Bronchial epithelial cell (primary cell): ENCODE measurements at places on chromosomes 1 and 21. TPM values are rescaled to one million over a fixed set of nuclear protein-coding genes. Genes with fewer than 3 reads are reported as not detected.

CYYR1 gene
- total RNA-seq: 0.38 and 1.1 TPM in 2 replicates

ORC1 gene
- total RNA-seq: 0.26 TPM in 2 replicates

ZBTB37 gene
- total RNA-seq: 2.9 and 3.8 TPM in 2 replicates

GPR3 gene
- total RNA-seq: not detected in 2 replicates

FAM163A gene
- not detected in 2 replicates for total RNA-seq

C4BPA gene
- not detected in 2 replicates for total RNA-seq

KCNK2 gene
- total RNA-seq: 1.3 TPM in 1 of 2 replicates, not detected in the other

- DNase-seq: peak; percentile 63
These were observed 42.7 kb downstream of the SGIP1 start for GRCh38 chr1:66576645-66577044.

DNA sequence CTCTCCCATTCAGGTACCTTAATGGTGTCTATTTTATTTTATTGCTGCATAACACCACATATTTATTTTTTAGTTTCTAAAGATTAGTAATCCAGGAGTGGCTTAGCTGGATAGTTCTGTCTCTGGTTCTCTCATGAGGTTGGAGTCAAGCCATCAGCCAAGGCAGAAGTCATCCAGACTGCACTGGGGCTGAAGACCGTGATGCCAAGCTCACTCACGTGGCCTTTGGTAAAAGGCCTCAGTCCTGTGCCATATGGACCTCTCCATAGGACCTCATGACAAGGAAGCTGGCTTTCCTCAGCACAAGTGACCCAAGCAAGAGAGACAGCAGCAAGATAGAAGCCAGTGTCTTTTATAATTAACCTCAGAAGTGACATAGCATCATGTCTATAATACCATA lies 23.0 kb upstream of the DDR2 start:
- no peak for DNase-seq

DNA sequence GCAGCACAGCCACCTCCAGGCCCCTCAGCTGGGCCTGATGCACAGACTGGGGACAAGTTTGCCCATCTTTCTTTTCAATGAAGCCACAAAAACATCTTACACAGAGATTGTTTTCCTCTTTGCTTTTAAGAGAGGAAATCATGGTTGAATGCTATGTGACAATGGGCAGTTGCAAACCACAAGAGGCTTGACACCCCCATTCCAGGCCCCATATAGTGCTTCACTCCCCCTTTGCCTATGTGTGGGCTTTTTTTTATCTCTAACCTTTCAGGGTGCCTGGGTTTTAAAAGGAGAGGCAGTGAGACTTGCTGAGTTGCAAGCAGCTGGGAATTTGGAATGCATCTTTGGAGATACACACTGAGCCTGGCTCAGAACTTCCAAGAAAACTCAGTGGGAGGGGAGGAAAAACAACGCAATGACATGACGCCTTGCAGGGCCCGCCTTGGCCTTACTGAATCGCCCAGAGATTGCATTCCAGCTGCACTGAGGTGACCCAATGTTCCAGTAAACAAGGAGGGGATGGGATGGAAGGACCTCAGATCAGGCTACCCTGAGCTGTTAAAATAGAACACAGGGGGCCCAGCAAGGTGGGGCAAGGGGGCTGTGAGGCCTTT lies 145.2 kb upstream of the ZNF648 start:
- no peak for DNase-seq

- DNase-seq: no peak
These were observed 53.2 kb downstream of the NID1 start for GRCh38 chr1:236011641-236012040.

DNA sequence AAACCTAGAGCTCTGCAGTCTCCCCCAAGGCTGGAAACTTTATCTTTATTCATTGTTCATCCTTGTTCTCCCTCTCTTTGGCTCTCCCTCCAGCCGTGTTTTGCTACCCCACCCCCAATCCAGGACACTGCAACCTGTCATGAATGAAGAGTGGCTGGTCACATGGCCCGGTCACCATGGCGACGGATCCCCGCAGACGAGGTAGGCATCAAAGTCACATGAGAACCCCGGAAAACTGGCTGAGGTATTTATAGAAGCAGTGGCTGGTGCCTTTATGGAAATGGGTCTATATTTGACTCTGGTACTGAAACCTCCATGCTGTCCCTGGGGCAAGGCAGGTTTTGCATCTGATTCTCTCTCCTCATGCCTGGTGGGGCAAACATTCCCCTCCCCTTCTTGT lies 13.4 kb upstream of the SLC6A17 start:
- DNase-seq: no peak

DNA sequence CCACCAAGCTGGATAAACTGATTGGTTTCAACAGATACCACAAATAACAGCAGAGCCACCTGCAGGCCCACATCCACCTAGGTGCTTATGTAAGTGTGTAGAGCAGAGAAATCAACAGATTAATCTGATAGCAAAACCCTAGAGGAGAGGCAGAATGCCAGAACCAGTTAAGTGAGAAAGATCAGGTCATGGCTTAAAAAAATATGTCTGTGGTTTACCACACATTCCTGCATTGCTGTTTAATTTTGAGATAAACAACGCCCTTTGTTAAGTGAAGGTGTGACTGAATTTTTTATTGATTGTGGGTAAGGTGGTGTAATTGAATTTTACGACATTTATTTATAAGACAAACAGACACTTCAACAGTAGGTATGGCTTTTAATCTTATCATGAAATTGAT lies 21.2 kb downstream of the CRNN start:
- peak; percentile 92 for DNase-seq

- DNase-seq: peak; percentile 78
These were observed 965.2 kb downstream of the TTLL7 start for GRCh38 chr1:83033682-83034081.

GRCh38 chr1:180945151-180945550 lies 32.5 kb downstream of the KIAA1614 start:
- DNase-seq: no peak

DNA sequence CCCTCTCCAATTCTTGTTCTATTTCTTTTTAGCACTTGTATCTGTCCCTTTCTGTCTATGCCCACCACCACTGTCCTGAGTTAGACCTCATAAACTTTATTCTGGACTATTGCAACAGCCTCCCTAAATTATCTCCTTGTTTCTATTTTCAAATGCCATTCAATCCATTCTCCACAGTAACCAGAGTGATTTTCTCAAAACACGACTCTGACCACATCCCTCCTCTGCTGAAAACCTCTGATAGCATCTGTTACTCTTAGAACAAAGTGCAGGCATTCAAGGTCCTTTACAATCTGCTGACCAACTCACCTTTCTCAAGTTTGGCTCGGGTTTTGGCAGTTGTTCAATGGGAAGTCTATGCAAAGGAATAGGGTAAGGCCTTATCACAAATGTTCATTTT lies 22.8 kb upstream of the GPX7 start:
- no peak for DNase-seq

DNA sequence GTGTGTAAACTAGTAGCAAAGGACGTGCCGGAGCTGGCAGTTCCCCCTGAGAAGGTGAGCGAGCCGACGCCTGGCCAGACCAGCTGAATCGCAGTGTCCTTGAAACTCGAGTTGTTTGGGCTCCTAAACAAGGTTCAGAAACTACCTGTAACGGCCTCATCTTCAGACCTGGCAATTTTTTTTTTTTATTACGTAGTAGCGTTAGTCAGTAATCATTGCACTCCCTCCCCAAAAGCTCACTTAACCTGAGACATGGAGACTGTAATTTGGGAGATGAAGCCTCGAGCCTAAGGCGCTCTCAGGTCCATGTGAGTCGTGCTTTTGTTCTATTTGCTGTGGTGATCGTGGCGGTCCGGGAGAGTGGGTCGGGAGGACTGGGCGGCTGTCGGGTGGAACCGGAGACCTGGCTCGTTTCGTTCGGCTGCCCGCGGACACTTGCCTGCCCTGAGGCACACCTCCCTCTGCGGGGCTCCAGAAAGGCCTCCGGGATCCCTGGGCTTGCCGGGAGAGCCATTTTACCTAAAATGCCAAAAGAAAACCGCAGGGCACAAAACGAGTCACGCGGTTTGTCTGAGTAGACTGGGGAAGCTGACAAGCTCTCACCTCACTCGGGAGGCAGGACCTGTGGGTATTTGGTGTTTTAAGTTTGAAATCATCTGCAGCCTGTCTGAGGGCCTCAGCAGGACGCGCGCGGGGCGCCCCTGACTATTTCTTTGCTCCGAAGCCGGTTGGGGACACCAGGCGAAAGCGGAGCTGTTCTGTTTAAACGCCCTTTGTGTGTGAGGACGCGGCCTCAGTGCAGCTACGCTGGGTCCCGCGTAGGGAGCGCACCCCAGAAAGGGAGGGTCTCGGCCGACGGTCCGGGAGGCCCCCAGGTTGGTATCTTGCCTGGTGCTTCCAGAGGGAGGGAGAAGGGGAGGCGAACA lies 722 bp downstream of the LHX8 start:
- DNase-seq: no peak

DNA sequence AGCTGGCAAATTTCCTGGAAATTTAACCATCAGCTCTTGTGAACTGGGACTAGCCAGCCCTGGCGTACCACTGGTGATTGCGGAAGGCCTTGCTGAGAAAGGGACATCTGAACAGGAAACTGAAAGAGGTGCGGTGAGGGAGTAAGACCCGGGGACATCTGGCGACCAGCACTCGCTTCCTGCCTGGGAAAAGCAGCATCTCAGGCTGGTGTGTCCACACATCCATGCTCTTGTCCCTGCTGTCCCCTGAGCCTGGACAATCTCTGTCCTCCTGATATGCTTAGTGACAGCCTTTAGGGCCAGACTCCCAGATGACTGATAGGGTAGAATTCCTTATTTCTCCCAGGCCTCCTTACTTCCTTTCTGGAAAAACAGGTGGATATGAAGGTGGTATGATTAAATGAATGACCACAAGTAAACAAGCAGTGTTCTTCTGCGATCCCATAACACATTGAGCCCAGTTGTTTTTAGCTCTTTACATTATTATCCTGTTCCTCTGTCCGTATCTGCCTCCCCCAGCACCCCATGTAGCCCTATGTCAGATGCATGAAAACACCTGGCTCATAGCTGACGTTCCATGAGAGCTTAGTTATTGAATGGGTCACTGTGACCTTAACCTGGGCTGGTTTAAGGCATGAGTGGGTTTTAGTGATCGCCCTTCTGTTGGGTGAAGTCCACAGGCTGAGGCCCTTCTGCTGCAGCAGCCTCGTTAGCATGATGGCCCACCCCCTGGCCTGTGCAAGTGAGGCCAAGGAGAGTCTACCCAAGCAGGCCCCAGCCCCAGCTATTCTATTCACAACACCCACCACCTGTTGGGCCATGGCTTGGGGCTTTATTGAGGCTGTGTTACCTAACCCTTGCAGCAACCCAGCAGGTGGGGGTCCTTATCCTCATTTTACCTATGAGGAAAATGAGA lies 76.1 kb upstream of the GADD45A start:
- no peak for DNase-seq

DNA sequence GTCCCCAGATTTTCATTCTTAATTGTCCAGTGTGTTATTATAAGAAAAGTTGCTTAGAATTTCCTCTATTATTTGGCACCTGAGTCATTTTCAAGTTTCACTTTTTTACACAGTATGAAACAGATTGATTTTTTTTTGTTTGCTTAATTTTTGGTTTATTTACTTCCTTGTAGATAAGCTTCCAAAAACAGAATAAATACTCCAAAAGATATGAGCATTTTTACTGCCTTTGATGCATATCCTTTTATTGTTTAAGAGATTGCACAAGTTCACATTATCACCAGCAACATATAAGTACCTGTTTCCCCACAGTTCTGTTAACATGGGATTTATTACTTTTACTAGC lies 36.3 kb upstream of the AHCYL1 start:
- no peak for DNase-seq

GRCh38 chr1:43049481-43049880 lies 90.8 kb upstream of the SLC2A1 start:
- DNase-seq: peak; percentile 59

DNA sequence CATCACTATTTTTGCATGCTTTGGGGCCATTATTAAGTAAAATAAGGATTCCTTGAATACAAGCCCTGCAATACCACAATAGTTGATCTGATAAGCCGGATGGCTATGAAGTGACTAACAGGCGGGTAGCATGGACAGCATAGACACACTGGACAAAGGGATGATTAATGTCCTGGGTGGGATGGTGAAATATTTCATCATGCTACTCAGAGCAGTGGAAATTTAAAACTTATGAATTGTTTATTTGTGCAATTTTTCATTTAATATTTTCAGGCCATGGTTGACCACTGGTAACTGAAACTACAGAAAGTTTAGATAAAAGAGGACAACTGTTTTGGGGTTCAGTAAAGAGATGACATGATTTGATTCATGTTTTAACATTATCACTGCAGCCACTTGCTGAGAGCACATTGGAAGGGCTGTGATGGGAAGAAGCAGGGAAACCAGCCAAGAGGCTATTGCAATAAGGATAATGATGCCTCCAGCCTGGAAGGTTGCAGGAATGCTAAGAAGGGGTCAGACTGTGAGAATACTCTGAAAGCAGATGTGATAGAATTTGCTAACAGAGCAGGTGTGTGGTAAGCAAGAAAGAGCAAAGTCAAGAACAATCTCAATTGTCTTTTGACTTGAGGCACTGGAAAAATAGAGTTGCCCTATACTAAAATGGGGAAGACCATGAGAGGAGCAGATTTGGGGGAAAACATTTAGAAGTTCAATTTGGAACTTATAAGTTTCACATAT lies 62.5 kb upstream of the TNFSF4 start:
- DNase-seq: peak; percentile 86

DNA sequence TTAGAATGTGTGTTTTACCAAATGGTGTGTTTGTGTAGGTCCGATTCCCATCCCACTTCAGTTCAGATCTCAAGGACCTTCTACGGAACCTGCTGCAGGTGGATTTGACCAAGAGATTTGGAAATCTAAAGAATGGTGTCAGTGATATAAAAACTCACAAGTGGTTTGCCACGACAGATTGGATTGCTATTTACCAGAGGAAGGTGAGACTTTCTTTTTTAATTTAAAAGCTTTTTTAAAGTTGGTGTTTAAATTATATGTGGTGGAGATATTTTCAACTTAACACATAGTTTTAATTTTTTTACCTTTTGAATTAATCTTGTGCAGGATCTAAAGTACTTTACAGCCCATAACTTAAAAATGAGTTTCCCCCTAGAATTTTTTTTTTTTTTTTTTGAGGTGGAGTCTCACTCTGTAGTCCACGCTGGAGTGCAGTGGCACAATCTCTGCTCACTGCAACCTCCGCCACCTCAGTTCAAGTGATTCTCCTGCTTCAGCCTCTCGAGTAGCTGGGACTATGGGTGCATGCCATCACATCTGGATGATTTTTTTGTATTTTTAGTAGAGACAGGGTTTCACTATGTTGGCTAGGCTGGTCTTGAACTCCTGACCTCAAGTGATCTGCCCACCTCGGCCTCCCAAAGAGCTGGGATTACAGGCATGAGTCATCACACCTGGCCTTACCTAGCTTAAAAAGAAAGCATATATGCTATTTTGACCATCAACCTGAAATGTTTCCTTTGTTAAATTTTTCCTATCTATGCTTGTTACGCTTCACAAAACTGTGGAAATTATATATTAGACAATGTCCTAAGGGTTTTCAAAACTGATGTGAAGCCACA lies 70.3 kb downstream of the PRKACB start:
- no peak for DNase-seq
